Tibial nerve (tissue), 4 donors: ENCODE measurements at places on chromosomes 2 and 18. TPM values are rescaled to one million over a fixed set of nuclear protein-coding genes. Genes with fewer than 3 reads are reported as not detected.
A peak's percentile ranks its signal among the peaks of the same experiment; 100 is the strongest.

Gene RAX
- total RNA-seq: not detected

Gene UGT1A4
- not detected for total RNA-seq

Gene ST8SIA3
- not detected for total RNA-seq

Gene TOGARAM2
- 28.4 TPM for total RNA-seq

Gene VWA3B
- 2.5 TPM for total RNA-seq

Gene FLACC1
- 0.66 TPM for total RNA-seq

- DNase-seq: no peak
Observed at GRCh38 chr2:169759987-169760386, 26.4 kb downstream of the KLHL23 start.

- peak; percentile 23 for DNase-seq
Observed at GRCh38 chr2:39431592-39432316, 5.3 kb downstream of the MAP4K3 start.

DNA sequence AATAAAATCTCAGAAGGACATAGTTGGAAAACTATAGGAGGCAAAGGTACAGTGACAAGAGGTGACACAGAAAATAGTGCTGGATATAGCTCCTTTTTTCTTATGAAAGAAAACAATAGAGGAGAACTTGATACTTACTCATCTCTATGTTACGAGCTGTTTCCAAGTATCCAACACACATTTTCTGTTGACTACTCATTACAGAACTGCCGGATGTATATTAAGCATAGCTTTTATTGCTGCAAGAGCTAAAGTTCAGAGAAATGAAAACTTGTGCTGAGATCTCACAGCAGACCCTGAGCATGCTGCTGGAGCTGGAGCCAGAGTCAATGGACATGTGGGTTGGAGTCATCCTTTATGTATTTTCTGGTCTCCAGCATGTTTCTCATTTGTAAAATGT, 210.0 kb upstream of the NT5C1B start:
- no peak for DNase-seq

DNA sequence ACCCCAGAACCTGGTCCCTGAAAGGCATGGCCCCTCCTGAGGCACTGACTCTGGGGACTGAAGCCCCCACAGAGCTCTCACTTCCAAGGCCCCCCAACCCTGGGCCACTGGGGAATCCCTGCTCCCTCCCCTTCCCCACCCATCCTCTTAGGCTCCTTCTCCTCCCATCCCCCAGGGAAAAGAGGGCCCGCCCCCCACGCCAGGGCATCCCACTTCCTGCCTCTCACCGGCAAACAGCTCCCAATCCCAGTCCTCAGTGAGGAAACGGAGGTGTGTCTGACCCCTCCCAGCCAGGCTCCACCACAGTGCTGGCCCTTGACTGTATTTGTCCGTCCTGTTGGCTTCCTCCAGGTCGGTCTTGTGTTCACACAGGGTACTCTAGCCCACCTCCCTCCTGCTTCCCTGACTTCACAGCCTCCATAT, 35.0 kb upstream of the PTMA start:
- no peak for DNase-seq

DNA sequence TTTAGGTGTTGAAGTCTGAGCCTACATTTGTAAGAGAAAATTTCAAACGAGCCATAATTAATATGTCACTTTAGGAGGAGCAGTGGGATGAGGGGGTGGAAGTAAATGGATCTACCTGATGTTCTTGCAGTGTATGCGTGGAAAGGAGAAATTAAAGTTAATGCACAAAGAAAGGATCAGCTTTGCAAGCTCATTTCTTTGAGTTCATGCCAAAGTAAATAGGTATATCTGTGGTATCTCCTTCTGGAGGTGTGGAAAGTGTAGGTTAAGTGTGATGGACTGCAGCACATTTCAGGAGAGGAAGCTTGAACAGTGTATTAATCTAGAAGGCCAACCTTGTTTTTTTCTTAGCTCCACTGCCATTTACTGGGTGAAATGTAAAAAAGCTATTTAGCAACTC, 307.5 kb upstream of the ZEB2 start:
- DNase-seq: no peak

DNA sequence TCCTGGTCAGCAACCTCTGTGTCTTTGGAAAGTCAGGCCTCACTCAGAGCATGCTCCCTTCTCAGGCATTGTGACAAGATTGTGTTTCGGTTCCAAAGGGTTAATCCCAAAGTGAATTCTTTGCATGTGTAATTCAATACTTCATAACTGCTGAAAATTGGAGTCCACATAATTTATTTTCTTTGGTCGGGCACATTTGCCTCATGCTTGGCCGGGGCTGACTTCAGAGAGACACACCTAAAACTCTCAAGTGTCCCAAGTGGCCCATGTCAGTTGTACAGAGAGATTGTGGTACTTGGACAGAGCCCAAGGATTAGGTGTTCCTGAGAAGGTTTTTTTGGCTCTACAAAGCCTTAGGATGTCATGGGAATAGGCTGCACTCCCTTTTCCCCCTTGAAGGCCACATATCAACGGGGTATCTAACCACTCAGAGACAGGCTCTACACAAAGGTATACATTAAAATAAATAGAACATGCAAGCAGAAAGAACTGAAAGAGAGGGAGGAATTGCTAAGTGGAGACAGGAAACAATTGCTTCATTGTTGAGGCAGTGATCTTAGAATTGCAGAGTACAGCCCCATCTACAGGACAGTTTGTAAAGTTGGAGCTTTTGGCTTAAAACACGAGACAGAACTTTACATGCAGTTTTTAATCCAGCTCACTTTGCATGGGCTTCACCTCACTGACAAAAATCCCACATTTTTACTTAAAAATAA, 1232.3 kb upstream of the ZEB2 start:
- peak; percentile 48 for DNase-seq

- peak; percentile 71 for DNase-seq
Observed at GRCh38 chr2:174561283-174561971, 36.2 kb downstream of the WIPF1 start.

DNA sequence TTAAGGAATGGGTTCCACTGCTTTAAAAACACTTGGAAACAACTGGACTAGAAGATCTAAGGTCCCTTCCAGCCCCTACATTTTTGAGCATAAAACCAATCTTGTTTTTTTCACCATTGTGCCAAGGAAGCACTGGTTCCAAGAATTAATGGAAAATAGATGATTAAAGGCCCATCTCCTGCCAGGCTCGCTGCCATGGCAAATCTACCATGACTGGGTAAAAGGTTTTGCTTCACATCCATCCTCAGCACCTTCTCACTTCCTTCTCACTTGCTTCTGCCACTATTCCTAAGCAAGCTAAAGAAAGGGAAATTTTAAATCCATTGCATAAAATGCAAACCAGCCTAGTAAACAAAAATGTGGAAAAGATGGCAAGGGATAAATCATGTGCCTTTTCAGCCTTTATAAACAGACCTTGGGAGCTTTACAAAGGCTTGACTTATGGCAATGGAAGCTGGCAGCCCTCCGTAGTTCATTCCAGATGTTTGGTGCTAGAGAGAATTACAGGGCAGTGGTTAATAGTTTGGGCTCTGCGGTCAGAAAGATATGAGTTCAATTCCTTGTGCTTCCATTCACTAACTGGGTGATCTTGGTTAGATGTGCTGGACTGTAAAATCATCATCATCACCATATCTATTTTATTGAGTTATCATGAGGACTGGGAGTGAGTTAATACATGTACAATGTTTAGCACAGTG, 27.0 kb upstream of the ST3GAL5 start:
- no peak for DNase-seq

GRCh38 chr18:8942021-8942908, 160.2 kb upstream of the NDUFV2 start:
- no peak for DNase-seq

DNA sequence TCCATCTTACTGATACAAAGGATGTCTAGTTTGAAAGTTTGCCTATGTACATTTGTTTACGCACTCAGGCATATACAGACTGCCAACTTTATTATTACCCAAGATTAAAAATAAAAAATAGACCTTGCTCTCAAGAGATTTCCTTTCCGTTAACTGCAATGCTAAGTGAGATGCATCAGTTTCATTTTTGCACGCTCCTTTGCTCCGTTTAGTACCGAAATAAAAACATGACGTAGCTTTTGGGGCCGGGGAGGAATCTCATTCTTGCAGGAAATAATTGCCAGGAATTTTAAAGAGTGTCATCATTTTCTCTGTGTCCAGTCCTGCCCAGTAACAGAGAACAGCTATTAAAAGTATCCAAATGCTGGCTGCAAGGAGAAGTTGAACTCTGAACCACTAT, 169.5 kb downstream of the SLC8A1 start:
- no peak for DNase-seq

- no peak for DNase-seq
Observed at GRCh38 chr2:201924453-201924852, 109.2 kb upstream of the FZD7 start.

- DNase-seq: peak; percentile 15
Observed at GRCh38 chr2:128317181-128317898, 1.3 kb downstream of the HS6ST1 start.
